ENCODE measurements at places on chromosomes 7 and 10.
A peak's percentile ranks its signal among the peaks of the same experiment; 100 is the strongest.

DNA sequence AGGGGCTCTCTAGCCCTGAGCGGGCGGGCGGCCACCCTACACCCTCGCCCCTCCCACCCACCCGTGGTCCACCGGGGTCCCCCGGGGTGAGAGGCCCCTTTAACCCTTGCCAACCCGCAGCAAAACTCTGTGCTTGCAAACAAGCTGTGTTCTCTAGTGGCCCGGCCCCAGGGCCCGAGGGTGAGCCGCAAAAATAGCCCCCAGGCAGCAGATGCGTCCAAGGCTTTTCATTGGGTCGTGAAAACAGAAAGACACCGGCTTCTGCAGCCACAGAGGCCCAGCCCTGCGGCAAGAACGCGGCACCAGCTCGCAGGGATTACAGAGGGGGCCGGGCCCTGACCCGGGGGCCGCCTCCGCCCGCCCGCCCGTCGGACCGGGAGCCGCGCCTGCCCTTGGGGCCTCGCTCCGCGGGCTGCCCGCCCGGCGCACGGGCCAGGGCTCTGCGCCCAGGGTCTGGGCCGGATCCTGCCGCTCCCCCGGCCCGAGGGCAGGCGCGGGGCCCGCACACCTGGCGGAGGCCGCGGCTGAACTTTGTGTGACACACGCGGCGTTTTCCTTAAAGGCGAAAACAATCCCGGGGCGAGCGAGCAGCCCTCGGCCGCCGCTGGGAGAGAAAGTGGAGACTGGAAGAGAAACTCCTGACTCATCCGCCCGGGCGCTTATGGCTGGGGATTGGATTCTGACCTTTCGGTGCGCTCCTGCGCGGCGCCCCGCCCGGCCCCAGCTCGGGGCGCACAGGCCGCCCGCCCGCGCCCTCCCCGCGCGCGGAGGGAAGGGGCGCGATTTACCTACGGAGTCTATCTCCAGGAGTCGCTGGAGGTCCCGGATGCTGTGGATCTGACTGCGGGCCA lies 2.8 kb downstream of the PDGFA start:
- no peak for DNase-seq

DNA sequence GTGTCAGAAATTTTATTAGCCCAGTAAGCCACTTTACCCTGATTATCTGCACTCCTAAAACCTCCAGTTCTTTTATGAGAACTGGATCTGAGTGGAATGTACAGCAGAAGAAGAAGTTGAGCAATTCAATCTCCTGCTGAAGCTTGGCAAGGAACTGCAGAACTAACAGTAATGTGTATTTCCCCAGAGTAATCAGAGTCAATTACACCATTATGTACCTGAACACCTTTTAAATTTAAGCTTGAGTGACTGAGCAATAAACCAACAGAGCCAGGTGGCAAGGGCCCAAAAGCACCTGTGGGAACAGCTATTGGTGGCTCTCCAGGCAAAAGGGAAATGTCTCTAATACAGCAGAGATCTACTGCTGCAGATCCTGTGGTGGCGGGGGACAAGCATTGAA lies 40.1 kb upstream of the AKR1C2 start:
- DNase-seq = peak; percentile 44

- DNase-seq = no peak
Measured at GRCh38 chr7:15836041-15836440, 149.6 kb upstream of the MEOX2 start.

DNA sequence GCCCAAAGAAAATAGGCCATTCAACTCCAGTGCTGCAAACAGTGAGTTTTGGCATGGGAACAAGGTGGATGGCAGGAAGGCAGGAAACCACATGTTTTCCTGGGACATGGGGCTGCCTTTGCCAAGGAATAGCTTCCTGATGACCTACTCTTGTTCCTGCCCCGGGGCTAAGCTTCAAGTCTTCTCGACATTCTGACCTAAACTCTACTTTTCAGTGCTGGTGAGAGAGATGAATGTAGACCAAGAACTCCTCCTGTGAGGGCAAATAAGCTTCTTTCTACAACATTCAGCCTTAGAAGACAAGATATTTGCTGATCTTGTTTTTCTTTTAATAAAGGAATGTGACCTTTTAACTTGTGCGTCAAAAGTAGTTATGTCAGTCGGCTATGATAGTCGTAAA lies 199.0 kb downstream of the GPR37 start:
- no peak for DNase-seq

GRCh38 chr7:104855861-104856260 lies 158.1 kb upstream of the KMT2E start:
- DNase-seq = no peak

DNA sequence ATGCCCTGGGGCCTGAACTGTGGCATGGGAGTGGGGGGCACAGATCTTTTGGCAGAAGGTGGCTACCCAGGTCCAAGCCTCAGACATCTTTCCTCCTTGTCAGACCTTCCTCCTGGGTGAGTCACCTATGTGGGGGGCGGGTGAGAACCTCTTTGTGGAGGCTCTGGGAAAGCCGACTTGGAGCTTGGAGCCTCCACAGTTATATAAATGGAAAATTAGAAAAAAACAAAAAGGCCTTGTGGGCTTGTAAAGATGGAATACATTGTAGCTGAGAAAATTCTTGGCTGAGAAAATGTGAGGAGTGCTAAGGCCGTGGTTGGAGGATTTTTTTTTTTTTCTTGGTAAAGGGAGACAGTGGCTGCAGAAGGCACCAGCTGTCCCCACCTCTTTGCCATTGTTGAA lies 292.5 kb downstream of the CCDC3 start:
- DNase-seq = no peak

GRCh38 chr7:138546064-138546619 lies 86.1 kb downstream of the TRIM24 start:
- DNase-seq = no peak

GRCh38 chr7:94907811-94908322 lies 473 bp downstream of the PPP1R9A start:
- peak; percentile 71 for DNase-seq

DNA sequence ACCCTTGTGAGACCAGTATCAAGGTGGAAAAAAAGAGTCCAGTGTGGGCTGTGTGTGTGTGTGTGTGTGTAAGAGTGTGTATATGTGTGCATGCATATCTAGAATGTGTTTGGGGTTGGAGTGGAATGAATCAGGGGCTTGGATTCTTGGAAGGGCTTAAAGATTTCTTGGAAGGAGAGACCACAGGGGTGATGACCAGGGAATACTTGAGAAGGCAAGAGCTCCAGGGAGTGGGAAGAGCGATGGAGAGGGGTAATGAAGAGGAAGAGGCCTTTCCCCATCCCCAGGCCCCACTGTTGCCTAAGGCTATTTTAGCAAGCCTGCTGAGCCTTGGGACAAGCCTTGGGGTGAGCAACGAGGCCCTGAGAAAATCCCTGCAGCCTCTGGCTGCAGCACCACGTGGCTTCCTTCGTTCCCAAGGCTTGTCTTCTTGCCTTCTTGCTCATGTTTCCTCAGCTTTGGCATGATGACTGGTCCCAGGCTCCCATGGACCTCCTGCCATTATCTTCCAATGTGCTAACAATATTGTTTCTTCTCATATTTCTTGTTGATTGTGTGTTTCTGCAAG lies 663.4 kb downstream of the INHBA start:
- no peak for DNase-seq

- peak; percentile 28 for DNase-seq
Measured at GRCh38 chr7:69115788-69116187, 482.5 kb upstream of the AUTS2 start.

DNA sequence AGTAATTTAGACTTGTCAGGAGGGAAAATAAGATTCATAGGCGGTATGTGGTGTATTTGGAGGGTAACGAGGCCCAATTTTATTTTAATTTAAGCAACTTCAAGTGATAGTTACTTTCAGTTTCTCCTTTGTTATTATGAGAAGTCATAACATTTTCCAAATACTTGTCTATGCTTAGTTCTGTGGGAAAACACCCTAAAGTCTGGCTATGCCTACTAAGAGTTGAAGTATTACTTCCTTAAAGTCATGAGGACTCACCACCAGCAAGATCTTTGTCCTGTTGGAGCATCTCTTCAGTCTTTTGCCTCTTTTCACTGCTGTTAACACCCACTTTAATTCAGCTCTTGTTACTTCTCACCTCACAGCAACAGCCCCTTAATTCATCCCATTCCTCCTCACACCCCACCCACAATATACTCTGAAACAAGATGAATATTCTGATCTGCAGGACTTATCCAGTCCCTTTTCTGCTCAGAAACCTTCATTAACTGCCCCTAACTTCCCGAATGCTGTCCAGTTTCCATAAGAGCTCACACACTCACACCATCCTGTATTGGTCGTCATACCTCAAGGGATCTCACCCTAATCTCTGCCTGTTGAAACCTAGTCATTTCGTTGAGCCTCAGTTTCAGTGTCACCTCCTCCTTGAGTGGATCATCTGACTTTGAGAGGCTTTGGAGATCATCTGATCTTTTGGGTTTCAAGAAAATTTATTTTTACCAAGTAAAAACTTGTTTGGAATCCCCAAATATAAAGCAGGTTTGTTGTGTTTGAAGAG lies 61.3 kb downstream of the DNAH11 start:
- no peak for DNase-seq

- no peak for DNase-seq
Measured at GRCh38 chr10:72424561-72424960, 69.8 kb upstream of the DNAJB12 start.

DNA sequence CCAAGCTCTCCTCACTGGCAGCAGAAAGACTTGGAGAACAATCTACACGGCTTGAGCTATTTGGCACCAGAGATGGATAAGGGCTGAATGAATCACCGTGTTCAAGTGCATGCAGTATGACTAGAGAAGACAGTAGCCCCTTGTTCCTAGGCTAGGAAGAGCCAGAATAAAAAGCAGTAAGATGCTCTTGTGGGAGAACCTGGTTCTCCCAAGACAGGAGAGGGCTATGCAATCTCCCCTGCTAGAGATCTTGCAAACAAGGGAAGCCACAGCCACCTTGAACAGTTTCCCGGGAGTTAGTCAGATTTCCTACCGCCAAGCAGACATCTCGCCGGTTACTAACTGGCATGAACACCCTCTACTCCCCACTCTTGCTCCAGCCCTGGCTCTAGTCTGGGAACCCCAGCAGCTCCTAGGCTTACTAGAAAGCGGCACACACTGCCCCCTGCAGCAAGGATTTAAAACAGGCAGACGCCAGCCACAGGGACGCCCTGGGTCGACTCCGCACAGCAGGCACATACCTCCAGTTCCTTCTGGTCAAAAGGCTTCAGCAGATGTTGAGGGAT lies 107.3 kb downstream of the SMURF1 start:
- DNase-seq = peak; percentile 81

GRCh38 chr7:131108212-131108940 lies 219.3 kb upstream of the MKLN1 start:
- DNase-seq = no peak

DNA sequence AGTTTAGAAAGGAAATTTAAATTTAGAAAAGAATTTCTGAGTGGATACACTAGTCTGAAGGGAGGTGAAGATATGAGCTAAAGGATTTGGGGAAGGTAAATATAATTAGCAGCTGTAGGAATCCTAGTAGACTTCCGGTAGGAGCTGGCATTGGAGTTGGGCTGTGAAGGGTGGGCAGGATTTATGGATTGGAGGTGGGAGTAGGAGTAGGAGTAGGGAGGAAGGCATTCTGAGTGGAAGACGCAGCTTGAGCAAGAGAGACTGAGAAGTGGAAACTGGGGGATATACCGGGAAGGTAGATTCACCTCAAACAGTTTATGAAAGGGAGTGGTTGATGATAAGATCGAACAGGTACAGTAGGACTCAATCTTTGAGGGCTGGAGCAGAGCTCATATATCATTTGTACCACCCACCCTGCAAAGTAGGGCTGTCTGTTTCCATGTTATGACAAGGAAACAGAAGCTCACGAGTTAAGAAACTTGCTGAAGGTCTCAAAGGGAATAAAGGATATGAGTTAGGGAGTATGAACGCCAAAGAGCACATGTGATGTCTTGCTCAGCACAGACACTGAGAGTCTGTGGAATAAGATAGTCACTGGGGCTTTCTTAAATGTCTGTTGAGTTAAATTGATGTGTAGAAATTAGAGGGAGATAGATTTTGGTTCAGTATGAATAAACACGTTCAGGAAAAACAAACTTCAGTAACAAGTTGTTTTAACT lies 81.6 kb downstream of the RPS24 start:
- DNase-seq = no peak

DNA sequence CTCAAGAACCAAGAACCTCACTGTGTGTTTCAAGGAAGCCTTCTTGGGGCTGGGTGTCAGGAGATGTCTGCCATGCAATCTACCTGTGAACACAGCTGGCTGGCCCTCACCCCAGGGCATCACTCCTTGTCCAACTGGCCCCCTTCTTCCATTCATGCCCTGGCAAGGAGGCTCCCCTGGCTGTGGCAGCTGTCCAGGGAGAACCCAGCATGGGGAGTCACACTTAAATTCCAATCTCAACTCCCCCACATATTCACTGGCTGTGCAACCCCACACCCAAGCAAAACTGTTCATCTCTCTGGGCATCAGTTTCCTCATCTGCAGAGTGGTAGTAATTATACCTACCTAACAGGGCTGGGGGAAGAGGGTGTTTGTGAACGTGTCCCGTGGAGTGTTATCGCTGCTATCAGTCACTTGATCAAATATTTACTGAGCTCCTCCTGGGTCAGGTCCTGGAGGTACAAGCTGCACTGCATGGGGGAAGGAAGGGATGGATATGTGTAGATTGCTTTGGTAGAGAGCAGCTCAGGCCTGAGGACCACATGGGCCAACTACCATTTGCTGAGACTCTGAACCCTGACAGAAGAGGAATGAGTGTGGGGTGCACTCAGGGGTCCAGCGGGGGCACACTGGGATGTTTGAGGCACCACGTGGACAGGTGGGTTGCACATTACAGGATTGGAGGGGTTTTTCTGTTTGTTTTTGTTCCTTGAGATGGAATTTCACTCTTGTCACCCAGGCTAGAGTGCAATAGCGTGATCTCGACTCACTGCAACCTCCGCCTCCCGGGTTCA lies 2.1 kb upstream of the GPRIN2 start:
- no peak for DNase-seq

DNA sequence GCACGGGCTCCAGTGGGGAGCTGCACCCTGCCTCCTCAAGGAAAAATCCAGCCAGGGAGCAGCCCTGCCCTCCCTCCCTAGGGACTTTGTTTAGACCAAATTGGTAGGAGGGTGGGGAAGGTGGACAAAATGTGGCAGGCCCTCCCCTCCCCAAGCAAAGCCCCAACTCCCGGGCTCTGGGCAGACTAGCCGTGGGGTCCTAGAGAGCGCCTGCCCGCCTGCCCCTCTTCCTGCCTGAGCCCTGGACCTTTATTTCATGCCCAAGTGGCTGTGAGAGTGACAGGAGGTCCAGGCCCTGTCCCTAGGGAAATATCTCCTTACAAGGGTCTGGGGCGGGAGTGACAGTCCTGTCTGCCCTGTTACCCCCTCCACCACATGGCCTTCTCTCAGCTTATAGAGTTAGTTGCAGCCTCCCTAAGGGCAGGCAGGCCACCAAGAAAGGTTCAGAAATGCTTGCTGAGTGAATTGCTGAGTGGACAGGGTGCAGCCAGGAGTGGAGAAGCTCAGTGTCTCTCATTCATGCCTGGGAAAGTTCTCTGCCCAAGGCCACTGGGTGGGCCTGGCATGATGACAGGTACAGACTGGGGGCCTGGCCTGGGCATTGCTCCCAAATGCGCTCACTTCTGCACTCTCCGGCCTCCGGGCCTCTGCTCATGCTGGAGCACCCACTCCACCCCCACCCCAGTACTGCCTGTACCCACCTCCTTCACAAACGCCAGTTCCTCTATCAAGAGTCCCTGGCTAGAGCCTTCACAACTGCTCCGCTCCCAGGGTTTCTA lies 25.2 kb downstream of the DNAJB12 start:
- DNase-seq = no peak

Data from iPS-NIHi11 (cell line).